ENCODE measurements at places on chromosomes 11 and 22. TPM values are rescaled to one million over a fixed set of nuclear protein-coding genes. Genes with fewer than 3 reads are reported as not detected.

LGALS12 gene
- total RNA-seq: not detected

- DNase-seq: no peak
Observed at GRCh38 chr11:40306938-40307548, 1152.4 kb downstream of the LRRC4C start.

DNA sequence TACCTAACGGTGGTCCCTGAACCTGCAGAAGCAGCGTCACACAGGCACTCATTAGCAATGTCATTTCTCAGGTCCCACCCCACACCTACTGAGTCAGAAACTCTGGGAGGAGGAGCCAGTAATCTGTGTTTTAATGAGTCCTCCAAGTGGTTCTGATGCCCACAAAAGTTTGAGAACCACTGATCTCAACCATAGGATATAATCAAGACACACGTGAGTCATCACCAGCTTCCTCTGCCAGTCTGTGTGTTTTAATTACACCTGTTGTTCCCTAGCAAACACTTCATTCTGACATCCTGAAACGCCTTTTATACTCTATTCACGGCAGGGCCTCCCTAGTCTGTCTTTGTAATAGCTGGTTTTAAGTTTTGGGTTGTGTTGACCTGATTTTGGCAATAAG, 5.8 kb downstream of the TECTA start:
- no peak for DNase-seq

OR5B21 gene
- not detected for total RNA-seq

DNA sequence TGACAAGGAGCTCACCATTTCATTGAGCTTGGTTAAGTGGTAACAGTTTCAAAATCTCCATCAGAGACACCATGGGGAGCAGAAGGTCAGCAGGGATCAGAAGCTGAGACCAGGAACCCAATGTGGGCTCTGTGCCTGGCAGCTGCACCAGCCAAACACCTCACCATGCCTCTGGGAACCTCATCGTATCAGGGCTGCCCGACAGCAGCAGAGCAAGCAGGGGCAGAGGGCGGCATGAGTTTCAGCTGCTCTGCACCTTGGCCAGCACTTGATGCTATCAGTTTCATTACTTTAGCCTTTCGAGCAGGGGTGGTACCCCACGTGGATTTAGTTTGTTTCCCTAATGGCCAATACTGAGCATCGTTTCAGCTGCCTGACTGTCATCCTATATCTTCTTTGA, 77.8 kb downstream of the DGCR2 start:
- DNase-seq: no peak

DNA sequence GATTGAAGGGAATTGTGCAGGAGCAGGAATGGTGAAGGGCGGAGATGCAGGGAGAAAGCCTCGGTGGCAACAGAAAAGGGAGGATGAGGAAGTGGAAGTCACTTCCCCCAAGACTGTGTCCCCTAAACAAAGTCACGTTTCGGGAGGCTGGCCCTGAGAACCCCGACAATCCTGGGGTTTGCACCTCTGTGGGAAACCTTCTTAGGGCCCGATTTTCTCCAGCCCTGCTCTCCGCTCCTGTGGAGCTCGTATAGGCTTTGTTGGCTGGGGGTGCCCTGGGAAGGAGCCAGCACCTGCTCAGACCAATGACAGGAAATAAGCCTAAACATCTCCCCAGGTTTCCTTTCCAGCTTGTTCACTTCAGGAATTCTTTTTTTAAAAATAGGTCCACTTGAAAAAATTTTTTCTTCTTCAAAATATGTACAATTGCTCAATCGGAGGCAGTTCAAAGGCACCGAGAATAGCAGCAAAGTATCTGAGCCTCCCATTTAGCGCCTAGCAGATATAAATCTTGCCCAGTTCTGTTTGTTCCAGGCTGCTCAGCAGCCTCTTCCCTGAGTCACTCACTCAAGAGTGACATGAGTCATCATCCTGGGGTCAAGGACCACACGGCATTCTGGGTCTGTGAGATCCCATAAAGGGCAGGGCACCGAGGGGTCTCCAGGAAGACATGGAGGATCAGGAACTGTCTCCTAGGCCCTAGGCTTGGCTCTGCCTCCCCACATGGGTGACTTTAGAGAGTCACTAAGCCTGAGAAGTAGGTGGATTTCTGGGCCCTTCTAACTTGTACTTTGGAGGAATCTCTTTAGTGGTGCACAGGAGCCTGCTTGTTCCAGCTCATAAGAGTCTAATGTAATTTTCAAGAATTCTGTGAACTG, 34.0 kb downstream of the IRAG1 start:
- no peak for DNase-seq
